ENCODE measurements at places on chromosomes 3 and 15. TPM values are rescaled to one million over a fixed set of nuclear protein-coding genes. Genes with fewer than 3 reads are reported as not detected.

DNA sequence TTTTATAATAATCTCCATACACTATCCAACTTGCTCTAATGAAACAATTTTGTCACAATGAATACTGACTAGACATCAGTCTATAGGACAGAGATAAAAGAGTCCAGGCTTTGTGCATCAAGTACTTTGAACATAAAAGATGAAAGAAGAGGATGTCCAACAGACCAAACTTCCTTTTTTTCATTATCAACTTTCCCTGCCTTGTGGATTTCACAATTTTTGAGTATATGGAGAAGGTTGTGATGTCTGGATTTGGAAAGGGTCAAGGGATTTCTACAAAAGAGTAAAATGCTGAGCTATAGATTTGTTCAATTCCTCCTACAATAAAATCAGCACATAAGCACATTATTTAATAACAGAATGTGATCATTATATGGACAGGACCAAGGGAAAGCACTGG, 25.7 kb downstream of the CD47 start:
- DNase-seq, result no peak

GRCh38 chr15:75943713-75944215, 40.1 kb downstream of the FBXO22 start:
- no peak for DNase-seq

SYNPR gene
- total RNA-seq, result not detected

ACTRT3 gene
- total RNA-seq, result 3.7 TPM

GRCh38 chr15:65192016-65192415, 6.9 kb upstream of the CLPX start:
- DNase-seq, result peak; percentile 45

DNA sequence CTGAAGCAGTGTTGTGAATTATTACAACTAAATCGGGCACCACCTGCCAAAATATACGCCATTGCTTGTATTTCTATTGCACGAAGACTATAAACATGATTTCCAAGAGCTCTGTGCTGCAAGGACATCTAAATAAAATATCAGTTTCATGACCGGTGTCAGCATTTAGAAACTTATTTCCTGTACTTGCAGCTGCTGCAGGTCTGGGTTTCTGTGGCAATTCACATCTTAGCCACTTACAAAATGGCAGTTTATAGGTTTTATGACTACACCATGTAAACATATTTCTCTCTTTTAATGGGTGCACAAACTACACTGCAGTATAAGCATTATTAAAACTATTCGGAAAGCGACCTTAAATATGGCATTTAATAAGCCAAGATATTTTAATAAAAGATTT, 359.4 kb downstream of the VPS13C start:
- DNase-seq, result no peak

DNA sequence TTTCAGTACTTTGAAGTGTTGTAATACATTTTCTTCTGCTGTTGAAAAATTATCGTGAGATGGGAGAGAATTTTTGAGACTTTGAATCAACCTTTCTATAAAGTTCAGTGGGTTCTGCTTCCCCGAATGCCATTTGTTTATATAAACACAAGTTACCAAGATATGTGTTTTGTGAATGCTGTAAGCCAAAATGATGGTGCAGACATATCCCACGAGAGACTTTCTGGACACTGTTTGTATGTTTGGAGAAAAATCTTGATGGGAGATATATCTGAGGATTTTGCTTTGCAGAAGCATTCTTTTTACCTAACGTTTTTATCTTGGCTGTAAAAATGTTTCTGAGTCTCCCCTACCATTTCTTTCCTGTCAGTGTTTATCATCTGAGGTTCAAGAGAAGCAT, 526.6 kb upstream of the ZNF717 start:
- no peak for DNase-seq

DNA sequence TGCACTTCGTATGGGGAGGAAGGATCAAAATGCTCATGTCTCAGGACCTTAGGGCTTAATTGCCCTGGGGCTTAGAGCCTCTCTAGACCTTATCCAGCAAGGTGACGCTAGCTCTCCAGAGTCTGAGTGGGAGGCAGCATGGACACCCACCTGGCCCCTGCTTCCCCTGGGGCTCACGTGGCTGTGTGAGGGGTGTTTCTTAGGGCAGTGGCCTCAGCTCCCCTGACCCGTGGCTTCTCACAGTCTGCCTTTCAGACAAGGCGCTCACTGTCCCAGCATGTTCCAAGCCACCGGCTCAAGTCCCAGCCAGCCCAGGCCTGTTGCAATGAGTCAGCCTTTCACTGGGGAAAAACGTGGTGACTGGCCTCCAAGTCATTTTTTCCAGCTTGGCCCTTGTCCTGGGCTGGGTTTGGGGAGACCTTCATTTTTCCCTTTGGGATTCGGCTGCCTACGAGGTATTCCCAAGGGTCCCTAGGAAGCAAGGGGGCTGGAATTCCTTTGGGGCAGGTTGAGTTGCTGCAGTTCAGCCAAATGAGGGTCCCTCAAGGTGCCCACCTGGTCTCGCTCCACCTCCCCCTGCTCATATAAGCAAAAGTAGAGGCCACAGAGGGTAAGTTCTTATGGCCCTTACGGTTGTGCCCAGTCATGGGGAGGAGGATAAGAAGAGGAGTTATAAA, 15.7 kb downstream of the BHLHE40 start:
- DNase-seq, result no peak

DNA sequence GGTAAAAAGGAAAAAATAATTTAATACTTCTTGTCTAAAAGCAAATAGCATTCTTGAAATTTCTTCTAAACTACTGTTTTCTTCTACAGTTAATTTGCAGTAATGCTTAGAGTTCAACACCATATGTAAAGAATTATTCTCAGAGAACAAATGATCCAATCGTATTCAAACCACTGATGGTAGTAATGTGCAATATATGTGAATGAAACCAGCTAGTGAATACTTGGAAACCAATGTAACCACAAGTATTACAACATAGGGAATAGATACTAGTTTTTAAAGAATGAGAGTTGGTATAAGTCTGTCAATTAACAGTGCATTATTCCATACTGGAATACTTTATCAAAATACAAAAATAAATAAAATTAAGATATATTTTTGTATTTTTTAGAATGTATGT, 850.0 kb downstream of the DIPK2A start:
- DNase-seq, result no peak

LIPC gene
- total RNA-seq, result not detected

PCBP4 gene
- 27.4 TPM for total RNA-seq

DNA sequence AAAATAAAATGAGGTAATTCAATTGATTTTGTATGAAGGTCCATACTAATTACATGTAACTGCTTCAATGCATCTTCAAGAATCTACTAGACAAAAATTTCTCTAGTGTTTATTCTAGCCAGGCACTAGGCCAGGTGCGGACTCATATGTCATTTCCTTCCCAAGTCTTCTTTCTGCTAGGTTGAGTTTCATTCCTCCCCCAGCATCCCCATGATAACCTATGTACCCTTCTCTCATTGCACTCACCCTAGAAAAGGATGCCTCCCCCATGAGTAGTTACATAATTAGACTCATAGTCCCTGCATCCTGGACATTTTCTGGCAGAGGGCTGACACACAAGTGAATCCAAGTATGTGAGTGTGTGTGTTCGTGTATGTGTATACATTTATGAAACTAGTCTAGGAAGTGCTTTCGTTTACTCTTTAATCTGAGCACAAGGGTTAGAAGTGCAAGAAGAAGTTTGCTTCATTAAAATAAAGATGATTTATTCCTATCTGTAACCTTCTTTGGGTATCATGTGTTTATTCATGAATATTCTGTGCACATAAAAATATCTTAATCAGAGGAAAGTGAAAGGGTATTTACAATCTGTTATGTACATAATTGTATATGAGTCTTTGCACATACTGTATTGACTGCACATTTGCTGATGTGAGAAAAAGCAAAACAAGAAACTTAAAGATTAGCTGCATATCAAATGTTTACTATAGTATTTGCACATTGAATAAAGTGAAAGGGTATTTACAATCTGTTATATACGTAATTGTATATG, 585.6 kb upstream of the ZNF717 start:
- no peak for DNase-seq

GRCh38 chr3:24933401-24933800, 438.8 kb upstream of the THRB start:
- no peak for DNase-seq

C3orf20 gene
- total RNA-seq, result 0.16 TPM

GRCh38 chr3:64395490-64395889, 170.2 kb upstream of the PRICKLE2 start:
- DNase-seq, result no peak

Data from mesenteric fat pad (tissue), 1 donor.